Testis (tissue), 5 donors: ENCODE measurements at places on chromosomes 7 and 10. TPM values are rescaled to one million over a fixed set of nuclear protein-coding genes. Genes with fewer than 3 reads are reported as not detected.
A peak's percentile ranks its signal among the peaks of the same experiment; 100 is the strongest.

DNA sequence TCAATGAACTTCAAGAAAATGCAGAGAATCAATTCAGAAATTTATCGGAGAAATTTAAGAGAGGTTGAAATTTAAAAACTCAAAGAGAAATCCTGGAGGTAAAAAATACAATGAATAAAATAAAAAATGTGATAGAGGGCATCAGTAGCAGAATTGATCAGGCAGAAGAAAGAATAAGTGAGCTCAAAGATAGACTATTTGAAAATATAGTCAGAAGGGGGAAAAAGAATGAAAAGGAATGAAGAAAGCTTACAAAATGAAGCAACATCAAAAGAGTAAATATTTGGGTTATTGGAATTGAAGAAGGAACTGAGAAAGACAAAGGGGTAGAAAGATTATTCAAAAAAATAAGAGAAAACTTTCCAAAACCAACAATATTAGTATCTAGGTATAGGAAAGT lies 291.4 kb downstream of the SH2D4B start:
- no peak for DNase-seq

The MCM10 gene
- total RNA-seq: 5.3 TPM

The GOT1 gene
- total RNA-seq: 34.3 TPM

The CYP2C18 gene
- 1.1 TPM for total RNA-seq

The CPA1 gene
- total RNA-seq: 3.0 TPM

The SLC26A4 gene
- 0.43 TPM for total RNA-seq

DNA sequence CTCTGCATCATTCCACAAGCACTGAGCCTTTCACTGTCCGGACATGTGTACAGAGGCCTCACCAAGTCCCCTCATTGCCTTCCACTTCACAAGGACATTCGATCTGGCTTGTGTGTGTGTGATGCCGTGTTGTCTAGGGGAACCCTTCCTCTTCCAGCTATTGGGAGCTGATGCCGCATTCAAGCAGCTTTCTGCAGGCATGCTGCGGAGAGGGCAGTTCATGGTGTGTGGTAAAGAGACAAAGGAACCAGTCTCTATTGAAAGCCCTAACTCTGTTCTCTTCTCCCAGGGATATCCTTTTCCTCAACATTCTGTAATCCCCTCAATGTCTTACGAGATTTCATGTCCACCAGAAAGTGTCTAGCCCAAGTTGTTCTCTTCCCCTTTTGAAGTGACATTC lies 141.6 kb downstream of the ALOX5 start:
- no peak for DNase-seq

The HYCC1 gene
- total RNA-seq: 22.0 TPM

DNA sequence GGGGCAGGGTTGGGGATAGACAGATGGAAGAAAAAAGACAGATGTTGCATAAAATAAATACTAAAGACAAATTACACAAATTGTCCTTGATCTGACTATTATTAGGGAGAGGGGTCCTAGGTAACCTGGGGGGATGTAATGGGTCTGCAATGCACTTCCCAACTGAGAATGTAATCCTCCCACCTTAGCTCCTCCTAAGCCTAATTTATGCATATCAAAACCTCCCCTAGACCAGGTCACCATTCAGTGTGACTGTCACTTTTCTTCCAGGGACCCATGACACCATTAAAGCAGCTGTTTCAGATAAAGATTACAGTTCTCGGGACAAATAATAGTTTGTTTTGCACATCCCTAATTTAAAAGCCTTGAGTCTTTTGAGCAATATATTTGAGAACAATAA lies 133.9 kb upstream of the FEZF1 start:
- no peak for DNase-seq

The FGFBP3 gene
- 1.4 TPM for total RNA-seq

The TMEM26 gene
- 14.9 TPM for total RNA-seq

- no peak for DNase-seq
These were observed 66.1 kb downstream of the ZMYND11 start for GRCh38 chr10:201328-201771.

The CNPY1 gene
- total RNA-seq: 0.47 TPM

GRCh38 chr10:115049960-115050359 lies 43.2 kb upstream of the ATRNL1 start:
- DNase-seq: no peak

- DNase-seq: peak; percentile 69
These were observed 968 bp upstream of the INMT start for GRCh38 chr7:30750683-30751650.

The KRIT1 gene
- total RNA-seq: 116 TPM

DNA sequence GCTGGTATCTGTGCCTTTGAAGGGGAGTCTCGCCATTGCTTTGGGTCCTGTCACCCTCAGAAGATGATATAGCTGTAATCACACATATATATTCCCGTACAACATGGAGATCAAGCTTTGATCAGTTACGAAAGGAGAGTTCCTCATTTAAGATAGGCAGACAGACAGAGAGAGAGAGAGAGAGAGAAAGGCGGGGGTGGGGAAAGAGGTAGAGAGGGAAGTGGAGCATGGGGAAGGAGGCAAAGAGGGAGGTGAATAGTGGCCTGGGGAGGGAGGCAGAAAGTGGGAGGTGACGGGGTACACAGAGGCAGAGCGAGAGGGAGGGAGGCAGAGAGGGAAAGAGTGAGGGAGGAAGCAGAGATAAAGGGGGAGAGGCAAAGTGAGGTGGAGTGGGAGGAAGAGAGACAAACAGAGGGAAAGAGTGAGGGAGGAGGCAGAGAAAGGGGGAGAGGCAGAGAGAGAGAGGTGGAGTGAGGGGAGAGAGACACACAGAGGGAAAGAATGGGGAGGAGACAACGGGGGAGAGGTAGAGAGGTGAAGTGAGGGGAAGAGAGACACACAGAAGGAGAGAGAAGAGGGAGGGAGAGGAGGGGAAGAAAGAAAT lies 44.6 kb upstream of the C1QL3 start:
- no peak for DNase-seq

GRCh38 chr7:134602881-134603451 lies 43.7 kb upstream of the BPGM start:
- no peak for DNase-seq

DNA sequence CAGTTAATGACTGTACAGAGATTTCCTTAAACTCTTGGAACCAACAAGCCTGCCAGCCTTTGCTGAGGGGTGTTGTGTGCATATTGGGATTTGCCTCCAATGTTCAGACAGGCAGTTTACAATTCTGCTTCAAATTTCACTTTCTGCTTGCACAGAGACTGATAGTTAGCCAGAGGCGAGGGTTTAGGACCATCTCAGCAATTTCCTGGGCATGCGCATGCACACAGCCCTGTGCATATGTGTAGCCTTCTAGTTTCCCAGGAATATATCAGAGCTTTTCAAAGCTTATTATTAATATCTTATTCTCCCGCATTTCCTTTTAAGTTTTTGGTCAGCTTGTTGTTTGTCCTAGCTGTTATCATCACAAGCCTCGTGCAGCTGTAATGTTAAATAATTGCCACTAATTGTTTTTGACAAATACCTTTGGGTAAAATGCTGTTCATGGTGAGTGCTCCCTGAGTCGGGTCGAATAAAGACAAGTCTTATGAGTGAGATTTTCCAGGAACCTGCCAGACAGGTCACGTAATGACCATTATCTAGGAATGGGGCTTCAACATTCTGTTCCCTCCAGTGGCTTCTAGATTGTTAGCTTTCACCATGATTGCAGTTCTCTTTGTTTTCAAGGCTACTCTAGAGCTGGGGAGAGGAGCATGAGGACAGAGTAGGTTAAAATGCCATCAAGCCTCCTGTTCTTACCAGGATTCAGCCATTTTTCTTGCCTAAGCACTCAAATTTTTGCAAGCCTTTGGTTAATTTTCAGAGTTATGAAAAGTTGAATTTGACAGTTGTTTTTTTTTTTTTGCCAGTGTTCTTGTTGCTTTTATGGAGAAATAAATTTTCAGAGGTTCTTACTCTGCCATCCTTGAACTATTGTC lies 24.1 kb upstream of the DNAJC1 start:
- DNase-seq: no peak

GRCh38 chr10:110226543-110226925 lies 19.1 kb downstream of the MXI1 start:
- peak; percentile 95 for DNase-seq

The RPEL1 gene
- not detected for total RNA-seq

DNA sequence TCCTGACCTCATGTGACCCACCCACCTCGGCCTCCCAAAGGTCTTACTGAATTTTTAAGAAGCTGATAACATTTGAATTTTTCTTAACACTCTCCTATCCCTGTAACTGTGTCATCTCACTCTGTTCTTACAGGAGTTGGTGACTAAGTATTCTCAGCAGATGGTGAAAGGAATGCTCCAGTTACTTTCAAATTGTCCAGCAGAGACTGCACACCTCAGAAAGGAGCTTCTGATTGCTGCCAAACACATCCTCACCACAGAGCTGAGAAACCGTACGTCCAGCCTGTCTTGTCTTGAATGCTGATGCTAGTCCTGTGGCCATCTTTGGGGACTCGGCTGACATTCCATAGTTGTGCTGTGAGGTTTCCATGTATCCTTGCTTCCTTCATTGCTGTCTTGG lies 24.9 kb downstream of the TRRAP start:
- no peak for DNase-seq

GRCh38 chr7:144842377-144842851 lies 6.6 kb upstream of the TPK1 start:
- DNase-seq: no peak

DNA sequence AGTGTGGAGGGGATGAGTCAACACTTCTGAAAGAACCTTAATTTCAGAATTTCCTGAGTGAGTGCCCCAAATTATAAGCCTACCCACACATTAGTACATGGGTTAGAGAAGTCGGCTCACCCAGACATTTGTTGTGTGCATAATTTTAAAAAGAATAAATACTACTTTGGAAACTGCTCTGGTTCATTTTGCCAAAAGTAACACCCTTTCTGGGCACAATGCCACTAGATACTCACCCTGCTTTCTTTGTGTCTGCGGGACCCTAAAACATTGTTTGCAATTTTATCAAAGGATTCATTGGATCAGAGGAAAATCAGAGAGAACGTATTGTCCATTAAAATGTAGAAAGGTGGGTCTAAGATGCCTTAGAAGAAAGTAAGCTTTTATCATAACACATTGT lies 245.5 kb upstream of the NRP1 start:
- no peak for DNase-seq

The SP8 gene
- total RNA-seq: 2.2 TPM

DNA sequence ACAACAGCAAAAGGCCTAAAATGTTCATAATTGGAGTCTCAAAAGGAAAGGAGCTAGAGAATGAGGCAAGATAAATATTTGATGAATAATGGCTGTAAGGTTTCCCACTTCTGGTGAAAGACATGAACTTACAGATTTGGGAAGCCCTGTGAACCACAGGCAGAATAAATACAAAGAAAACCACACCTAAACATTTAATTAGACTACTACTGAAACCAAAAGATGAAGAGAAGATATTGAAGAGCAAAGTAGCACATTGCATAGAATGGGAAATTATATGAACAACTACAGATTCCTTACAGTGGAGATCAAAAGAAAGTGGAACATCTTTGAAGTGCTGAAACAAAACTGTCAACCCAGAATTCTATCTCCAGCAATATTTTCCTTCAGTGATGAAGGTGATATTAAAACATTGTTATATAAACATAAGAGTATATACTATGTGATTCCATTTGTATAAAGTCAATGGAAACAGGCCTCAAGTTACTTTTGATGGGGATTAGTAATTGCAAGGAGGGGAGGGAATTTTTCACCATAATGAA lies 191.3 kb upstream of the KAT6B start:
- DNase-seq: no peak

The HOXA1 gene
- 0.79 TPM for total RNA-seq

DNA sequence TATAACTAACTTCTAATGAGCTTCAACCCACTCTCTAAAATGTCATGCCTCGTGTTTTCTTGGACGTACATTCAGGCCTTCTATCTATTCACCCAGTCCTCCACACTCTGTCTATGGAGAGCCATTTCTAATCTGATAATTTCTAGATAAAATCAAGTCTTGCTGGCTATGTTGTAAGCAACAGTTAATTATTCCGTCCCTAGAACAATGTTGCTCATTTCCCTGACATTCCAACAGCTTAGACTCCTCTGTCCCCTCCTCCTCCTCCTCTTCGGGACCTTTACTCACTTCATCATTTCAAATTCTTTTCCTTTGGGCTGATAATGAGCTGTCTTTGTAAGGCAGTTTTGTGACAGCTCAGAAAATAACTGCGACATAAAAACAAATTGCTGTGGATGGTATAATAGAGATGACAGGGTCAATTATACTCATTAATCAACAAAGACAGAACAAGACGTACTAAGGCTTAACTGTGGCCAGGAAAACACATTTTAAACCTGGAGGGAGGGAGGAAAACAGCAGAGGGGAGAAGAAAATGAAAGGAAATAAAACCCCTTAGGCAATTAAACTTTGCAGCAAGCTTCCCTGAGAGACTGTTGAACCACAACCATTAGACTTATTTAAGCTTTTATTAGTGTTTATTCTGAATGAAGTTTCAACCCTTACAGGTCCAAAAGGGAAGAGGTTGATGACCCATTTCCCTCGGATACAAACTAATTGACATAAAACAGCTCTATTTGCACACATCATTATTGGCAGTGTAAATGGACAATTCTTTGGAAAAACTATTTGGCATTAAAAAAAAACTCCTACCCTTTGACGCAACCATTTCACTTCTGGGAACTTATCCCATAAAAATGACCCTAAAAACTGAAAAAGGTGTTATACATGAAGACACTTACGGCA lies 179.1 kb downstream of the SFMBT2 start:
- DNase-seq: no peak

The STEAP1 gene
- total RNA-seq: 6.4 TPM

The SEC24C gene
- total RNA-seq: 82.0 TPM

GRCh38 chr7:50221028-50221427 lies 83.5 kb upstream of the IKZF1 start:
- DNase-seq: no peak

DNA sequence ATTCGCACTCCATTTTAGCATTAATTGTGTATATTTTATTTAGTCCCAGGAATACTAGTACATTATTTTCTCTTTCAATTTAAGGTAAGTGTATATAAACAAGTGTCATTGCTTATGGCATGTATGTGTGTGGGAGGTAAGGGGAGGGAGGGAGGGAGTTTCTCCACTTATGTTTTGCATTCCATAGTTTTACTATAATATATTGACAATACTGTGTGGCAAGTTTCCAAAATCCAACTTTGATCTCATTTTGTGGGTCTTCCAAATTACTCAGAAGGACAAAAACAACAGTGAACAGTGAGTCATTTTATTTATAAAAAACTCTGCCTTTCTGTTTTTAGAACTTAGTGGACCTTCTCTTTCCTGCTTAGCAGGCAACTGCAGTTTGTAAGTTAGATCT lies 102.3 kb upstream of the SEMA3E start:
- DNase-seq: no peak

- DNase-seq: no peak
These were observed 16.0 kb downstream of the DENND2A start for GRCh38 chr7:140624392-140625191.
